ENCODE measurements at places on chromosomes 16 and 17.

DNA sequence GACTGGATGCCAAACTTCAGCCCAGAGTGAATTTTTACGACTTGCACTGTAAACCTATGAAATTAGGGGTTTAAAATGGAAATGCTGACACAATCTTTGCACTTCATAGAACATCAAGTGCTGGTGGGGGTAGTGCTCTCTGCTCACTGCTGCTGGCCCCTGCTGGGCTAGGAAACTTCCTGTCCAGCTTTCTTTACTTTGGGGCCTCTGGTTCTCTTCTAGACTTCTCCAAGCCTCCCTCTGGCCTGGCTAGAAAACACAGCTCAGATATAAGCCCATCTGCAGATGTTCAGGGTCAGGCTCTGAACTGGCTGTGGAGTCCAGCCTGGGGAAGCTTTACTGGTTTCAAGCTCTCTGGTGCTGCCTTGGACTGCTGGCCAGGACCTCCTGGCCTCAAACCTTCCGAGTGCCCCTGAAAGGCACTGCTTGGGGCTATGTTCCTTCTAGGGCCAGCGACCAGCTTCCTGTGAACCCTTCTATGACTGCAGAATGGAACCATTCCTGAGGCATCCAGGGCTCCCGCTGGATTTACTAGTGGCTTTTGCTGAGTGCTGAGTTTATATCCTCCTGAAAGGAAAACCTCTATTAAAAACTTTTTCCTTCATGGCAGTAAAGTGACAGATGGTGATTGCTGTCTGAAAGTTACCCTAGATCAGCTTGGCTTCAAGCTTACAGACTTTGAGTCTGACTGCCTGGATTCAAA is 59.4 kb downstream of the TBX4 start:
- DNase-seq, result no peak

DNA sequence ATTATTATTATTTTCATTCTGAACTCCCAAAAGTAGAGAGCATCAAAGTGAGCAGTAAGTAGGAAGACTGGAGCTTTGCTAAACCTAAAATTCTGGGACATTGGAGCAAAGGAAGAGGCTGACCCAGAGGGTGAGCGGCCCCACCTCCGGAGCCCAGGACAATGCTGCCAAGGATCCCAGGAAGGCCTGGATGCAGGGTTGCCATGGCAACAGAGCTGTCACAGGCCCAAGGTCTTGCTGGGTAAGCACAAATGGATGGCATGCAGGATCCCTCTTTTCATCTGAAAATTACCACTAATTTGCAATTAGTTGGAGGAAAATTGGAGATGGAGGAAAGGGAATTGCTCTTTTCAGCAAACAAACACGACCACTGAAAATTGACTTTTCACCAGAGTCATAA is 457.9 kb upstream of the CDH5 start:
- no peak for DNase-seq

- no peak for DNase-seq
Observed at GRCh38 chr16:85094812-85095211, 17.5 kb downstream of the CIBAR2 start.

- no peak for DNase-seq
Observed at GRCh38 chr17:66290101-66290722, 12.2 kb upstream of the PRKCA start.

DNA sequence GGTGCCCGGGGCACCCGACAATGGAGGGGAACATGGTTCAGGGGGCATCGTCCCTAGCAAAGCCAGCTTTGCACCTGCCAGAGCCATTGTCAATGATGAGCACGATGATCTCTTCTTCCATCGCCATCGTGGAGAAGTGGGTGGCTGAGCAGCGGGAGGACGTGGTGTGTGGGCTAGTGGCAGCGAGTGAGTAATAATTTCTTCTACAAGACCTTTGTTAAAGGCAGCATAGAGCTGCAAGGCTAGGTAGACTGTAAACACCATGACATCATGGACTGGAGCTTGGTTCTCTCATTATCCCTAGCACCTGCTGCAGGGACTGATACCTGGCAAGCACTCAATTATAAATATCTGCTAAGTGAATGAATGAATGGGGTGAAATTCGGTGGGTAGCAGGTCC is 6.7 kb upstream of the HEATR3 start:
- DNase-seq, result no peak

GRCh38 chr17:68288375-68288774 is 2.6 kb downstream of the SLC16A6 start:
- DNase-seq, result no peak
